ENCODE measurements at places on chromosomes 2 and 18.
A peak's percentile ranks its signal among the peaks of the same experiment; 100 is the strongest.

DNA sequence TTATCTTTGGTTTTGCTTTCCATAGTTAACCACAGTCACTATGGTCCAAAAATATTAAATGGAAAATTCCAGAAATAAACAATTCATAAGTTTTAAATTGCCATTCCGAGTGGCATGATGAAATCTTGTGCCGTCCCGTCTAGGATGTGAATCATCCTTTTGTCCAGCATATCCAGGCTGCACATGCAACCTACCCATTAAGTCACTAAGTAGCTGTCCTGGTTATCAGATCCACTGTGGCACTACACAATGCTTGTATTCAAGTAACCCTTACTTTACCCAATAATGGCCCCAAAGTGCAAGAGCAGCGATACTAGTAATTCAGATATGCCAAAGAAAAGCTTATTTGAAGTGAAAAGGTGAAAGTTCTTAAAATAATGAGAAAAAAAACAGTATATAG is 10.7 kb downstream of the USP34 start:
- DNase-seq, result peak; percentile 32

DNA sequence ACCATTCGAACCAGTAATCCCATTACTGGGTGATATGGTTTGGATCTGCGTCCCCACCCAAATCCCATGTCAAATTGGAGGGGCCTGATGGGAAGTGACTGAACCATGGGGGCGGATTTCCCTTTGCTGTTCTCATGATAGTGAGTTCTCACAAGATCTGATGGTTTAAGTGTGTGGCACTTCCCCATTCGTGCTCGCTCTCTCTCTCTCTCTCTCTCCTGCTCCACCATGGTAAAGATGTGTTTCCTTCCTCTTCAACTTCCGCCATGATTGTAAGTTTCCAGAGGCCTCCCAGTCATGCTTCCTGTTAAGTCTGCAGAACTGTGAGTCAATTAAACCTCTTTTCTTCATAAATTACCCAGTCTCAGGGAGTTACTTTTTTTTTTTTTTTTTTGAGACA is 62.6 kb downstream of the NBAS start:
- DNase-seq, result no peak

DNA sequence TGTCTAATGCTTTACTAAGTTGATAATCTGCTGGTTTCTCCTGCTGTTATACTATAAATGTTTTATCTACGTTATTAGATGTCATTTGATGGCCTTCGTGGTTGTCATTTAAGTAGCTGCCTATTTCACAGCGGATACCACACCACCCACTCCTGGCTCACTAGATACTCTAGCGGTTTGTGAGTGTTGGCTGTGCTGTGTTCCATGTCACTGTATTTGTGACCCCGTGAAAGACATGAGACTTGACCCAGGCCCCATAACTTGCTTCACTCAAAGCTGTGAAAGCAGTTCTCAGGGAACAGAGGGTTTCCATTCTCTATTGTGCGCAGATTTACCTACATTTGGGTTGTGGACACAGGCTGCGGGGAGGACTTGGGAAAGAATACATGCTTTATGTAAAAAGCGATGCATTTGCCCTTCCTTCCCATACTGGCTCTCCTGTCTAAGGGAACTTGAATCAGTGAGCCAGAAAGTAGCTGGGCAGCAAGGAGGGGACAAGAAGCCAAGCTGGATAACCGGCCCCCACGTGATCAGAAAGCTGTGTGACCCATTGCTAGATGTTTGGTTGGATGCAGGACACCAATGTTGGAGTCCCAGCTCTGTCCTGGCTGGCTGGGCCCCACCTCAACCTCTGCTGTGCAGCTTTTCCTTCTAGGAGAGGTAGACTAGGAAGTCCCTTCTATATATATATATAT is 52.2 kb downstream of the PLB1 start:
- DNase-seq, result no peak

DNA sequence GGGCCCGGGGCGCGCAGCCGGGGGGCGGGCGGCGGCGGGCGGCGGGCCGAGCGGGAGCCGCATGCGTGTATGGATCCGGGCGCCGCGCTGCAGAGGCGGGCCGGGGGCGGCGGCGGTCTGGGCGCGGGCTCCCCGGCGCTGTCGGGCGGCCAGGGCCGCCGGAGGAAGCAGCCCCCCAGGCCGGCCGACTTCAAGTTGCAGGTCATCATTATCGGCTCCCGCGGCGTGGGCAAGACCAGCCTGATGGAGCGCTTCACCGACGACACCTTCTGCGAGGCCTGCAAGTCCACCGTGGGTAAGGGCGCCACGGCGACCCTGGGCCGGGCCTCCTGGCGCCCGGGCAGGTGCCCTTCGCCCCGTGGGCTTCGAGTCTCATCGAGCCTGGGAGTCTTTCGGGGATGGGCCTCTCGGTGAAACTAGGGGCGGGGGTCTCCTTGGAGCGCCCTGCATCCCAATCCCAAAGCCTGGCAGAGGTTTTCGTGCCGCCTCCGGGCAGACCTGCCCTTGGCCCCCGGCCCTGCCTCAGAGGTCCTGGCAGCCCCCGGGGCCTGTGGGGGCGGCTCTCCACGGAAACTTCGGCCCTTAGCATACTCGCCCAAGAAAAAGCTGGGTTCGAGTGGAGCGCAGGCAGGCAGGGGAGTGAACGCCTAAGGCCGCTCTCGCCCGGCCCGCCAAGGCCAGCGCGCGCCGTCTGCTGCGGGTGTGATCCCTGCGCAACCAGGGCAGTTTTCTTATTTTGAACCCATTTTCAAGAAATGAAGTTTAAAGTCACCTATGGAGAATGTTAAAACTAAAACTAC is 622 bp downstream of the RAB12 start:
- peak; percentile 77 for DNase-seq

- no peak for DNase-seq
Measured at GRCh38 chr2:26885651-26886329, 37.9 kb downstream of the DPYSL5 start.

GRCh38 chr2:83051538-83052170 is 1407.4 kb downstream of the SUCLG1 start:
- DNase-seq, result no peak

Data from erythroblast (primary cell).